Smooth muscle cell of the pulmonary artery (primary cell): ENCODE measurements at places on chromosomes 12 and 14. TPM values are rescaled to one million over a fixed set of nuclear protein-coding genes. Genes with fewer than 3 reads are reported as not detected.

The TEX22 gene
- total RNA-seq: 0.17 and 0.39 TPM in 2 replicates

The RPS6KL1 gene
- 0.13 and 0.43 TPM in 2 replicates for total RNA-seq

The CLEC2A gene
- total RNA-seq: not detected in 2 replicates

The TGM1 gene
- 0.65 and 1.5 TPM in 2 replicates for total RNA-seq

The CLEC4C gene
- total RNA-seq: not detected in 2 replicates
